ENCODE measurements at places on chromosomes 5 and 9.

GRCh38 chr5:118553662-118554061 lies 434.7 kb downstream of the DTWD2 start:
- DNase-seq: no peak

- peak; percentile 56 for DNase-seq
These were observed 55.3 kb upstream of the IL17B start for GRCh38 chr5:149434162-149435014.

DNA sequence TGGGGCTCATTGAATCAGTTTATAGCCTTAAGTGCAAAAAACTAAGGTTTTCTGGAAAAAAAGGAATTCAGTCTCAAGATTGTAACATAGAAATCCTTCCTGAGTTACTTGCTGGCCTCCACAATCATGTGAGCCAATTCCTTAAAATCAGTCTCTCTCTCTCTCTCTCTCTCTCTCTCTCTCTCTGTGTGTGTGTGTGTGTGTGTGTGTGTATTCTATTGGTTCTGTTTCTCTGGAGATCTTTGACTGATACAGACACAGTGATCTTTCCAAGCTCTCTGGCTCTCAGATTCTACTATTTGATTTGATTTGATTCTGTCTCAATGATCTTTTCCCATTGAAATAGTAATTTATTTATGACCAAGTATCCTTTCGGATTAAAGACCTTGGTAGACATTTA lies 74.6 kb downstream of the CFAP95 start:
- no peak for DNase-seq

- DNase-seq: no peak
These were observed 9.2 kb upstream of the RARS1 start for GRCh38 chr5:168477060-168477459.

GRCh38 chr5:160970605-160971191 lies 118.7 kb upstream of the ATP10B start:
- peak; percentile 36 for DNase-seq

DNA sequence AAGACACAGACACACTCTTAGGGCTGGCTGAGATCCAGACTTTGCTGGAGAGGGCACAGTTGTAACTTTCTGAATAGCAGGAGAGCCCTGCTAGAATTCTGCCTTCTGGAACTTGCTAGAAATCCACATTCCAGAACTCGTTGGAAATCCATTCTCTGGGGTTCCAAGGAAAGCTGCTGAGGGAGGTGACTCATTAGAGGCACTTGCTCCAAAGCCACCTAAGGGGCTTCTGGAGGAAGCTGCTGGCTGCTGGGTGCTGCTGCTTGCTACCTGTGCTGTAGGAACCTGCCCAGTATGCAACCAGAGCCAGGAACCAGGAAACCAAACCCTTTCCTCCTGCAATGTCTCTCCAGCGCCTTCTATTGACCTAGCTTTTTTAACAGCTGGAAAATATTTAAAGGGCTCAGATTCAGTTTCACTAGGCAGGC lies 4.1 kb upstream of the TLE4 start:
- DNase-seq: no peak

Measured in NCI-H1694 treated with DMSO at 0.1 percent for 48 hours (cell line).